ENCODE measurements at places on chromosomes 7 and 10. TPM values are rescaled to one million over a fixed set of nuclear protein-coding genes. Genes with fewer than 3 reads are reported as not detected.

The P4HA1 gene
- total RNA-seq: 67.8 TPM

The SORCS1 gene
- total RNA-seq: not detected

The PTF1A gene
- total RNA-seq: not detected

The AQP1 gene
- total RNA-seq: 20.8 TPM

DNA sequence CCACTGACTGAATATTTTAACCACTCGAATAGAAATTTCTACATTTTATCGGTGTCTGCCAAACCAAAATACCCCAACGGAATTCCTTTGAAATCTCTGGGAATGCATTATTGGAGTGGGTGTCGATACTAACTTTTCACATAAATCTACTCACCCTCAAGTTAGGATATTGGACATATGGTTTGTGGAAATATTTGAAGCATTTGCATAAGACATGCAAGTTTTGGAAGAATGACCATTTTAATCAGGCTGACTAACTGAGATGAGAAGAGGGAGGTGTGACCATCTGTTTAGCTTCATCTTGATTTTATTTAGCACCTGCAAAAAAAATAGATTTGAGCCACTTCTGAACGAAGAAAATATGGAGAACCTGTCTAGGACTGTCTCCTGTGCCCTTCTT lies 61.2 kb downstream of the KLF6 start:
- no peak for DNase-seq

DNA sequence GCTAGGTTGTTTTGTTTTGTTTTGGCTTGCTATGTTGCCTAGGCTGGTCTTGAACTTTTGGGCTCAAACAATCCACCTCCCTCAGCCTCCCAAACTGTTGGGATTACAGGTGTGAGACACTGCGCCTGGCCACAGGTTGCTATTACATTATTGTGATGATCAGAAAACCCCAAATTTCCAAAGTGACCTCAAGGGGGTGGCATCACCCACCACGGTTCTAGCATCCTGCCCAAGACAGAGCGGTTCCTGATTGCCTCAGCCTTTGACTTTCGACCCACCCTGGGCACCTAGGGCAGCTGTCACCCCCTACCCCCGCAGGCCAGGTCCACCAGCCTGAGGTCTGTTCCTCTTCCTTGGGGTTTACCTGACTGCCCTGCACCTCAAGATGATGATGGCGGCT lies 28.4 kb downstream of the SBDS start:
- no peak for DNase-seq

GRCh38 chr10:118793545-118793944 lies 38.8 kb upstream of the CACUL1 start:
- DNase-seq: no peak
